H9 (cell line): ENCODE measurements at places on chromosomes 13 and 19. TPM values are rescaled to one million over a fixed set of nuclear protein-coding genes. Genes with fewer than 3 reads are reported as not detected.
A peak's percentile ranks its signal among the peaks of the same experiment; 100 is the strongest.

- H3K36me3 ChIP-seq: no peaks in the 10 kb centered on the region
- H3K4me1 ChIP-seq: no peaks in the 10 kb centered on the region
- no peak overlapping the region for H3K27ac ChIP-seq
Measured at GRCh38 chr13:21898945-21899344, 228.1 kb downstream of the FGF9 start.

DNA sequence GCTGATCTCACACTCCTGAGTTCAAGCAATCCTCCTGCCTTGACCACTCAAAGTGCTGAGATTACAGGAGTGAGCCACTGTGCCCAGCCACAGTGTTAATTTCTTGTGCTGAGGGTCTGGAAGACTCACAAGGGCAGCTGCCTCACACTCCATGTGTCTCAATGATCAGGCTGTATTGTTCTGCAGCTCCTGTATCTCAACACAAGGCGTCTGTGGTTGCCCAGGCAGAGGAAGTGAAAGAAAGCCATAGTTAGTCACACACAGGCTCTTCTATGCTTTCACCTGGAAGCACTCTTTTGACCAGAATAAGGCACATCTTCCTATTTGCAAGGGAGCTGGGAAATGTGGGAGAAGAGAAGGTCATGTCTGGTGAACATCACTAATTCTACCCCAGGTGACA, 107.3 kb upstream of the ZNF507 start:
- H3K27me3 ChIP-seq: no peaks in the 10 kb centered on the region
- no peak overlapping the region for H3K27ac ChIP-seq
- no peak for DNase-seq
- no peak overlapping the region for H3K4me3 ChIP-seq

GRCh38 chr19:39568604-39569003, 28.6 kb upstream of the EID2 start:
- H3K27ac ChIP-seq: no peak overlapping the region
- 0 out of 2 replicates have a peak, but pooled peaks cover 2% of the 10 kb centered on the region for H3K27me3 ChIP-seq
- no peak for DNase-seq
- H3K36me3 ChIP-seq: no peaks in the 10 kb centered on the region
- no peak overlapping the region for H3K4me3 ChIP-seq

DNA sequence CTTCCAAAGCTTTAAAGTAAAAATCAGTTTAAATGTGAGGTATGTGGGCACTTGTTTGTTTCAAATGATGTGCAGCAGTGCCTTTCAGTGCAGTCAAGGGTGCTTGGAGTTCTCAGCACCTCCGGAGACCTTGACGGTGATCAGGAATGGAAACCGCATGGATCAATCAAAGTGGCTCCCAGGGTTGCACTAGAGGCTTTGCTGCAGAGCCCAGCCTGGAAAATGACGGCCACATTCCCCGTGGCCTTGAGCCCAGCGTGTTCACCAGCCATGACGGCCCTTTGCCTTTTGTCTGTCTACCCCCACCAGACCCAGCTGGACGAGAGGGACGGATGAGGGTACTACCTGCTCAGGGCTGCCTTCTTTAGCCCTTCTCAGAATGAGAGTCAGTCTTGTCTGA, 320.0 kb downstream of the TEX29 start:
- H3K27ac ChIP-seq: no peak overlapping the region
- peaks cover 3% of the 10 kb centered on the region; the same call in 1 of the 2 replicates for H3K4me1 ChIP-seq
- no peak for DNase-seq
- H3K36me3 ChIP-seq: no peaks in the 10 kb centered on the region

The RETN gene
- total RNA-seq: not detected in 2 replicates

GRCh38 chr19:12202250-12202649, 39.4 kb downstream of the ZNF136 start:
- H3K36me3 ChIP-seq: peaks cover 23% of the 10 kb centered on the region
- H3K27me3 ChIP-seq: no peaks in the 10 kb centered on the region
- peak; percentile 31 for DNase-seq
- H3K27ac ChIP-seq: no peak overlapping the region
- H3K4me3 ChIP-seq: no peak overlapping the region

The NTN5 gene
- 0.33 and 0.55 TPM in 2 replicates for total RNA-seq

DNA sequence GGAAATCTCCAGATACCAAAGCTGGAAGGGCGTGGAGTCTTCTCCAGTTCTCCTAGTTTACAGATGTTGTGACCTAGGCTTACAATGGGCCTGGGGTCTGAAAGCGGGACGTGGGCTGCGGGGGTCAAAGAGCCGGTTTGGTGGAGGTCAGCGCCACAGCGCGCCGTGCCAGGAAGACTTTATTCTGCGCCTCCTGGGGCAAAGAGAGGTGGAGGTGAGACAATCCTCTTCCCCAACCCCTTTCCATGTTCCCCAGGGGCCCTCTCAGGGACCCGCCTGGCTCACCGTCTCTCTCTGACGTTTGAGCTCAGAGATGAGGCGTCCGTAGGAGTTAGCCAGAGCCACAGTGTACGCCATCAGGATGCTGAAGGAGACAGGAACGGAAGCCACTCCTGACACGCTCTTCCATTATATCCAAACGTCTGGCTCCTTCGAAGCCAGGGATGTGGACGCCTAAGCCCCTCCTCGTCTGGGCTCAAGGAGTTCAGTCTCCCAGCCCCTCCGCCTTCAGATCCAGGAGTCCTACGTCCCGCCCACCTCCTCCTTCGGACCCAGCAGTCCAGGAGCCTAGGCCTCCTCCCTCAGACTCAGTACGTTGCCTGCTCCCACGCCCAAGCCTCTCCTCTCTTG, 776 bp upstream of the LENG1 start:
- peak overlapping the region; percentile 99 for H3K4me3 ChIP-seq
- H3K27ac ChIP-seq: no peak overlapping the region
- peaks cover 11% of the 10 kb centered on the region for H3K36me3 ChIP-seq
- no peaks in the 10 kb centered on the region for H3K4me1 ChIP-seq

DNA sequence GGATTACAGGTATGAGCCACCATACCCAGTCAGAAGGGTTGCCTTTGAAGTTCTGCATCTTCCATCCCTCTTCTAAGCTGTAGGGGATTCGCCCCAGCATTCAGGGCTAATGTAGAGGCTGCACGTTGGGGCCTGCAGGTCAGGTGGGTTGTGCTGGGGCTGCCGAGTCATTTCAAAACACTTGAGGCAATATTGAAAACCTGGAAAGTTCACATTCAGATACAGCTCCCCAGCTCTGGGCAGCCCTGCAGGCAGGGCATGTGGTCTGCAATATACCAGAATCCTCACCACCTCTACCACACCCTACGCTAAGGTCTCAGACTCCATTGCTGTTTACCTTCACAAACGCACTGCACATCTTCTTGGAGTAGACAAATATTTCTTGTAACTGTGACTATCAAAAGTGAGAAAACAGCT, 24.6 kb downstream of the CCNE1 start:
- no peaks in the 10 kb centered on the region for H3K36me3 ChIP-seq
- H3K4me1 ChIP-seq: no peaks in the 10 kb centered on the region
- no peak for DNase-seq
- no peaks in the 10 kb centered on the region for H3K27me3 ChIP-seq

- H3K36me3 ChIP-seq: peaks cover 3% of the 10 kb centered on the region; the same call in 1 of the 3 replicates
- H3K27ac ChIP-seq: no peak overlapping the region
- H3K4me3 ChIP-seq: no peak overlapping the region
- DNase-seq: no peak
- no peaks in the 10 kb centered on the region for H3K27me3 ChIP-seq
- H3K4me1 ChIP-seq: peaks cover under 1% of the 10 kb centered on the region; the same call in 1 of the 2 replicates
Measured at GRCh38 chr19:2607712-2608601, 94.5 kb downstream of the GNG7 start.

The NAPSA gene
- total RNA-seq: 0.33 and 0.44 TPM in 2 replicates

The CEACAM3 gene
- not detected in 2 replicates for total RNA-seq

- no peak for DNase-seq
- no peak overlapping the region for H3K4me3 ChIP-seq
- H3K36me3 ChIP-seq: peaks cover 14% of the 10 kb centered on the region; the same call in 2 of the 3 replicates
- no peak overlapping the region for H3K27ac ChIP-seq
Measured at GRCh38 chr19:39350156-39350555, 7.9 kb downstream of the SAMD4B start.

GRCh38 chr13:113036401-113036800, 67.4 kb downstream of the MCF2L start:
- DNase-seq: no peak
- no peaks in the 10 kb centered on the region for H3K27me3 ChIP-seq

GRCh38 chr13:111175935-111176334, 60.8 kb downstream of the ARHGEF7 start:
- H3K36me3 ChIP-seq: peaks cover 5% of the 10 kb centered on the region
- no peaks in the 10 kb centered on the region; the same call in 1 of the 2 replicates for H3K27me3 ChIP-seq
- H3K27ac ChIP-seq: no peak overlapping the region
- DNase-seq: no peak
- H3K4me1 ChIP-seq: peaks cover 4% of the 10 kb centered on the region; the same call in 1 of the 2 replicates
- H3K4me3 ChIP-seq: no peak overlapping the region

DNA sequence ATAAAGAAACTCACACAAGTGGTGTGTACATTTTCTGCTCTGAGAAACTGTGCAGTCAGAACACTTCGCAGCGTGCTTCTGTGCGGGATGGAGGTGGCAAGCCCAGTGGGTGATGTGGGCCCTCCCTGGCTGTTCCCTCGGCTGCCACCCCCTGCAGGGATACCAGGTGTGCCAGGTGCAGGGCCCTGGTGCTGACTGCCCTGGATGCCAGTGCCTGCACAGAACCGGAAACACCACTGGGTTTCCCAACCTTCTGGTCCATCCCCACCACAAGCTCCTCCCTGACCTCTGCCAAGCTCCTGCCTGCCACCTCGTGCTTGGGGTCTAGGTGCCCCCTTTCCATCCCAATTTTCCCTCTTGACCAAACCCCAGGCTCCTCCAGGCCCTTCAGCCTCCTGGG, 81.9 kb upstream of the MCF2L start:
- no peak for DNase-seq
- H3K27me3 ChIP-seq: no peaks in the 10 kb centered on the region; the same call in 1 of the 2 replicates
- peaks cover 3% of the 10 kb centered on the region; the same call in 1 of the 2 replicates for H3K4me1 ChIP-seq
- no peak overlapping the region for H3K27ac ChIP-seq
- H3K4me3 ChIP-seq: no peak overlapping the region
- H3K36me3 ChIP-seq: no peaks in the 10 kb centered on the region; the same call in 1 of the 2 replicates

DNA sequence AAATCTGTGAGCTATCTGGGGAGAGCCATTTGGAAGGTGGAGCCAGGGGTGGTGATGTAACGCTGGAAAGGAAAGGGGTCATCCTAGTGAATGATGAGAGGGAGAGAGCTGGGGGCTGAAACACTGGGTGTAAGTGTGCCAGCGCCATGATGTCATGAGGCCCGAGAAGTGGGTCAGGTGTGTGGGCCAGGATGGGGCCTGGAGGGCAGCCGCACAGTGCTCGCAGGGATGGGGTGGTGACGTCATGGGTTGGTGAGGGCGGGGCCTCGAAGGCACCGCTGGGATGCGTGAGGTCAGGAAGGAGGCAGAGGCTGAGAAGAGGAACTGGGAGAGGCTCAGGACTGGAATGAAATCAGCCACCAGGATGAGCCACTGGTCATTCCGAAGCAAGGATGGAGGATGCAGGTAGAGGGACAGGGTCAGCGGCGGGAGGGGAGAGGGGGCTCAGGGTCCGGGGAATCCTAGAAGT, 4.4 kb downstream of the CCDC61 start:
- peaks cover 8% of the 10 kb centered on the region for H3K36me3 ChIP-seq
- peak; percentile 83 for DNase-seq
- no peak overlapping the region for H3K27ac ChIP-seq
- no peaks in the 10 kb centered on the region for H3K4me1 ChIP-seq
- peak overlapping the region; percentile 82 for H3K4me3 ChIP-seq

DNA sequence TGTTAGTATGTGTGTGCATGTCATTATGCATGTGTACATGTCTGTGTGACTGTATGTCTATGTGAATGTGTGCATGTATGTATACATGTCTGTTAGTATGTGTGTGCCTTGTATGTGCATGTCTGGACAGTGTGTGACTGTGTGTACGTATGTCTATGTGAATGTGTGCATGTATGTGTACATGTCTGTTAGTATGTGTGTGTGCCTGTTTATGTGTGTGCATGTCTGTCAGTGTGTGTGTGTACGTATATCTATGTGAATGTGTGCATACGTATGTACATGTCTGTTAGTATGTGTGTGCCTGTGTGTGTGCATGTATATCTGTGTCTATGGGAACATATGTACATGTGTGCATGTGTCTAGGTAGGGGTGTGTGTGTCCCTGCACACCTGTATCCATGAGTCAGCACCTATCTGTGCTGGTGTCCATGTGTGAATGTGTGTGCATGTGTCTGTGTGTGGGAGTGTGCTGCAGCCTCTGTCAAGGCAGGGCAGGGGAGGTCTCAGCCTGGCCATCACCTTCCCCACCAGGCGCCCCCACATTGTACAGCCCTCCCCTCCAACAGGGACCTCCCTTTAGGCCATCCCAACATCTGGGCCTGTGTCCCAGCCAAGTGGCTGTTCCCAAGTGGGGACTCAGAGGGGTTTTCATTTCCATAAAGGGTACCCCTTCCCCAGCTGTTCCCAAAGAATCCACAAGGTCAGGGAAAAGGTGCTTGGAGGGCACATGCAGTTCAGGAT, 4.4 kb downstream of the GAS6 start:
- no peaks in the 10 kb centered on the region; the same call in 2 of the 3 replicates for H3K36me3 ChIP-seq
- peak overlapping the region; percentile 7 for H3K27ac ChIP-seq
- H3K4me1 ChIP-seq: peaks cover 14% of the 10 kb centered on the region; the same call in 1 of the 2 replicates
- peak overlapping the region; percentile 61; the same call in 1 of the 3 replicates for H3K4me3 ChIP-seq
- peak; percentile 19 for DNase-seq
- peaks cover 2% of the 10 kb centered on the region; the same call in 1 of the 2 replicates for H3K27me3 ChIP-seq

DNA sequence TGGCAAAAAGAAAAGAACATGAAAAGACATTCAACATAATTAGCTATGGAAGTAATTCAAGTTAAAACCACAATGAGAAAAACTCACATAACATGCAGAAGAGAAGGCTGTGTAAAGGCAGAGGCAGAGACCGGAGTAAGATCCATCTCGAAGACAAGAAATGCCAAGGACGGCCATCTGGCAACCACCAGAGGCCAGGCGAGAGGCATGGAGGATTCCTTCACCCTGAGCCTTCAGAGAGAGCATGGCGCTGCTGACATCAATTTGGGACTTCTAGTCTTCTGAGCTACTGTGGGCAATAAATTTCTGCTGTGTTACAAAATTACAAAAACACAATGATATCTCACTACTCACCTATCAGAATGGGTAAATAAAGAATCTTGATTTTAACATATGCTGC, 381.0 kb downstream of the TSHZ3 start:
- H3K4me1 ChIP-seq: no peaks in the 10 kb centered on the region
- H3K36me3 ChIP-seq: no peaks in the 10 kb centered on the region
- no peaks in the 10 kb centered on the region for H3K27me3 ChIP-seq
- no peak overlapping the region for H3K27ac ChIP-seq
- no peak overlapping the region for H3K4me3 ChIP-seq
- no peak for DNase-seq

- H3K4me3 ChIP-seq: no peak overlapping the region
- no peaks in the 10 kb centered on the region for H3K27me3 ChIP-seq
- H3K4me1 ChIP-seq: peaks cover 12% of the 10 kb centered on the region; the same call in 1 of the 2 replicates
- no peak for DNase-seq
Measured at GRCh38 chr13:38518328-38518727, 168.5 kb upstream of the FREM2 start.
